ENCODE measurements at places on chromosomes 12 and 14. TPM values are rescaled to one million over a fixed set of nuclear protein-coding genes. Genes with fewer than 3 reads are reported as not detected.

DNA sequence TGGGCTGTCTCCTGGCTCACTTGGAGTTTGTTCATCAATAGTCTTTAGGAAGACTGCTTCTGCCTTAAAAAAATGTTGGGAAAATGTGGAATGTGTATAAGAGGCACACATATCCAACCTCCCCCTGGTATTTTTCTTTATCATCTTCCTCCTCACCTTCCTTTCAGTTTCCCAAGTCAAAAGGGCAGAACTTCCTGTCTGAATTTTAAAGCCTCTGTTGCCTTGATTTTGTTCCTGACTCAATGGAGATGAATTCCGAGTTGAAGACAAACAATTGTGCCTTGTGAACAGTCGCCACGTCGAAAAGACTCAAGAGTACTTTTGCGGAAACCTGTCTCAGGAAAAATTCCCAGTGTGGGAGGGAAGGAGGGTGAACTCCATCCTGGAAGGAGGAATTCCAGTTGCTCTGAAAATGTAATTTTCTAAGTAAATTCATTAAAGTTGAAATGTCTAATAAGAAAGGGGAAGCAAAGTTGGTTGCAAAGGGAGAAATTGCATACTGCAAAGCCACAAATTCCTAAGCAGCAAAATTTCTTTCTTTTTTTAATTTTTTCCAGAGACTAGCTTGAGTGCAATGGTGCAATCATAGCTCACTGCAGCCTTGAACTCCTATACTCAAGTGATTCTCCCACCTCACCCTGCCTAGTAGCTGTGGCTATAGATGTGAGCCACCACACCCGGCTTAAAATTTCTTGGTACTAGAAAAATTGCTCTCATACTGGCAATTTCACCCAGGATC lies 50.2 kb upstream of the ELK3 start:
- H3K4me1 ChIP-seq: peaks cover 23% of the 10 kb centered on the region
- no peaks in the 10 kb centered on the region for H3K36me3 ChIP-seq
- no peaks in the 10 kb centered on the region for H3K27me3 ChIP-seq
- DNase-seq: no peak
- H3K27ac ChIP-seq: peak overlapping the region; percentile 54

SLC39A5 gene
- total RNA-seq: not detected

FUT8 gene
- total RNA-seq: 46.9 TPM

GRCh38 chr14:82070040-82070439 lies 536.4 kb upstream of the SEL1L start:
- no peaks in the 10 kb centered on the region for H3K4me1 ChIP-seq
- no peak overlapping the region for H3K4me3 ChIP-seq
- no peak overlapping the region for H3K27ac ChIP-seq
- no peaks in the 10 kb centered on the region for H3K27me3 ChIP-seq
- no peak for DNase-seq

TIMM9 gene
- total RNA-seq: 38.6 TPM

C3AR1 gene
- total RNA-seq: 2.0 TPM

- H3K4me3 ChIP-seq: no peak overlapping the region
- DNase-seq: no peak
- no peak overlapping the region for H3K27ac ChIP-seq
- H3K4me1 ChIP-seq: peaks cover 7% of the 10 kb centered on the region
Observed at GRCh38 chr14:33904609-33905008, 46.3 kb downstream of the EGLN3 start.

CLEC9A gene
- total RNA-seq: not detected

- peaks cover 10% of the 10 kb centered on the region for H3K4me1 ChIP-seq
- H3K4me3 ChIP-seq: no peak overlapping the region
Observed at GRCh38 chr12:69583203-69583602, 2.1 kb upstream of the CCT2 start.

DNA sequence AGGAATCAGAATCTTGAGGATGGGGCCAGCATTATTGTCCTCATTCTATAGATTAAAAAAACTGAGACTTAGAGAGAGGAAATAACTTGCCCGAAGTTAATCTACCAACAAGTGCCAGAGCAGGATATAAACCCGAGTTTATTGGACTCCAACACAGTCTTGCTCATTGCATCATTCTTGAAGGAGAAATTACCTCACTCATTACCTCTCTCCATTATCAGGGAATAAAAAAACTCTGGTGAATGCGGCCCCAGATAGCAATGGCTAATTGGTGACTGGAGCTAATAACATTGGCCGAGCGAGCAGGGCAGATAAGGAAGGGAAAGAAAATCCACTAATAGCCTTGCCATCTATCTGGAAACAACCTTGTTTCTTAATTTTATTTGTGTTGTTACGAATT lies 24.7 kb upstream of the TMED10 start:
- H3K27me3 ChIP-seq: no peaks in the 10 kb centered on the region
- no peak overlapping the region for H3K4me3 ChIP-seq
- peaks cover 21% of the 10 kb centered on the region for H3K4me1 ChIP-seq
- no peak for DNase-seq

DNA sequence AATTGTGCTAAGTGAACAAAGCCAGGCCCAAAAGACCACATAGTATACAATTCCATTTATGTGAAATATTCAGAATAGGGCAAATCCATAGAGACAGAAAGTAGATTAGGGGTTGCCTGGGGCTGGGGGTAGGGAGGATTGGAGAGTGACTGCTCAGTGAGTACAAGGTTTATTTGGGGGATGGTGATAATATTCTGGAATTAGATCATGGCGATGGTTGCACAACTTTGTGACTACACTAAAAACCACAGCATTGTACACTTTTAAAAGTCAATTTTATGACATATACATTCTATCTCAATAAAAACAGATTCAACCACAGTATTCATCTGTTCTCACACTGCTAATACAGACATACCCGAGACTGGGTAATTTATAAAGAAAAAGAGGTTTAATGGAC lies 68.7 kb upstream of the MAP1LC3B2 start:
- H3K4me3 ChIP-seq: no peak overlapping the region
- H3K27ac ChIP-seq: no peak overlapping the region
- H3K27me3 ChIP-seq: no peaks in the 10 kb centered on the region

DNA sequence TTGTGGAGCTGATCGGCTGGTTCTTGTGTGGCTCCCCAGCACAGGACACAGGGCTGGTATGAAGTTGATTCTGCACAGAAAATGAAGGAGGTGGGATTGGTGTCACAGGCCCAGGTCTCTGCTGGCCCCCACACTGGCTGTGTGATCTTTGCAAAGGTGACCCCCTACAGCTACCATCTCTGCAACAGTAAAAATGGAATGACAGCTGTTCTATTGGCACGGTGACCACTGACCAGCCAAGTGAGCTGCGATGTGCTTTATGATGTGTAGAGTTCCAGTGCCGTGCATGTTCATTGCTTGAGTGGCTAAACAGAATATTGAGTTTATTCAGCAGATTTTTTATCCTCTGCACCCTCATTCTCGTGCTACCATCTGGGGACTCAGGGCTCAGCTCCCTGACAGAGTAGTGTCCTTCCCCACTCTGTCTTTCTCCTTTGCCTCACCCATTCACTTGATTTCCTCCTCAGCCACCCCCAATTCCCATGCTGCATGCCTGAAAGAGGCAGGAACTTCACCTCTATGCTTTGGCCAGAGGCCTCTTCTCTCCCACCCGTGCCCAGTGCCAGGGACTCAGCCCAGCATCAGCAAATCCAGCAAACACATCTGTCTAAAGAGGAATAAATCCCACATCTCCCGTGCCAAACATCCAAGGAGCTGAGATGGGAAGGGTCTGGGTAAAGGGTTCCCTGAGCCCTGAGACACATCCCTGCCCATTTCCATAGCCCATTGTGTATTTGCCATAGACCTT lies 21.2 kb downstream of the C14orf132 start:
- H3K27ac ChIP-seq: no peak overlapping the region
- H3K4me3 ChIP-seq: no peak overlapping the region
- no peaks in the 10 kb centered on the region for H3K36me3 ChIP-seq

USP5 gene
- 78.9 TPM for total RNA-seq

- no peaks in the 10 kb centered on the region for H3K27me3 ChIP-seq
- no peak overlapping the region for H3K4me3 ChIP-seq
- no peak overlapping the region for H3K27ac ChIP-seq
- no peak for DNase-seq
- no peaks in the 10 kb centered on the region for H3K36me3 ChIP-seq
Observed at GRCh38 chr14:60212503-60213371, 36.3 kb upstream of the PPM1A start.

ACACB gene
- 43.3 TPM for total RNA-seq

DNA sequence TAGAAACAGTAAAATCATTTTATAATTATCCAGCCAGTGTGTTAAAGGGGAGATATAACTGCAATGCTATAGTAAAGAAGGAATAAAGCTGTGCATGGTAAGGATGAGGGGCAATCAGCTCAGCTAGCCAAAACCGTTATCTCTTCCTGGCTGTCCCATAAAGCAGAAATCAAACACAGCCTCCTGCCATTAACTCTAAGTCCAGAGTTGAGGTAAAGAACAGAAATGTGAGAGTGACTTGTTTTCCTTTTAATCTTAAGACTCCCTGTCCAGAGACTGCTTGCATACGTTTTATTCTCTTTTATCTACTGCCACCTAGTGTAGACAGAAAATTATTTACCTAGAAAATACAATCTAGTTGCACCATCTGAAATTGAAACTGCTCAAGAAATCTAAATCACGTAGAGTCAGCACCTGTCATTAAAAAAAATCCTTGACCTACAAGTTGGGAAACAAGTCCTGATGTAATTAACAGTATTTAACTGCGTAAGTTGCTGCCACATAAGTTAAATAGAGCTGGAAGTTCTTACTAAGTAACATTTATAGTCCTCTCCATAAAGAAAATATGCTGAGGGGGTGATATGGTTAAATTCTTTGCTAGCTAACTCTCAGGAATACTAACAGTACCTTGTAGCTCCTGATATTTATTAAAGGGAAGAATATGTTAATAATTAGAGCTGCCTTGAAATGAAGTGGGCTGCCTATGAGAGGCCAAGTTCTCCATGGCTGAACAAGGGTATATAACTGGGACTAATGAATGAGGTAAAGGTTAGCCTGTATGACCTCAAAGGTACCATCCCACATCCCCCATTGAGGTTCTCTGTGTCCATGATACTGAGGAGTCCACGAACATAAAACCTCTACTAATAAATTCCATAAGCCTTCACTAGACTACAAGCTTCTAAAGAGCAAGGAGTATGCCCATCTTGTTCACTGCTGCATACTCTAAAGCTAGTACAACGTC lies 62.7 kb downstream of the GALNT4 start:
- H3K27me3 ChIP-seq: no peaks in the 10 kb centered on the region
- DNase-seq: peak; percentile 61
- peaks cover 27% of the 10 kb centered on the region for H3K36me3 ChIP-seq
- H3K4me1 ChIP-seq: peaks cover 30% of the 10 kb centered on the region
- peak overlapping the region; percentile 36 for H3K27ac ChIP-seq

DNA sequence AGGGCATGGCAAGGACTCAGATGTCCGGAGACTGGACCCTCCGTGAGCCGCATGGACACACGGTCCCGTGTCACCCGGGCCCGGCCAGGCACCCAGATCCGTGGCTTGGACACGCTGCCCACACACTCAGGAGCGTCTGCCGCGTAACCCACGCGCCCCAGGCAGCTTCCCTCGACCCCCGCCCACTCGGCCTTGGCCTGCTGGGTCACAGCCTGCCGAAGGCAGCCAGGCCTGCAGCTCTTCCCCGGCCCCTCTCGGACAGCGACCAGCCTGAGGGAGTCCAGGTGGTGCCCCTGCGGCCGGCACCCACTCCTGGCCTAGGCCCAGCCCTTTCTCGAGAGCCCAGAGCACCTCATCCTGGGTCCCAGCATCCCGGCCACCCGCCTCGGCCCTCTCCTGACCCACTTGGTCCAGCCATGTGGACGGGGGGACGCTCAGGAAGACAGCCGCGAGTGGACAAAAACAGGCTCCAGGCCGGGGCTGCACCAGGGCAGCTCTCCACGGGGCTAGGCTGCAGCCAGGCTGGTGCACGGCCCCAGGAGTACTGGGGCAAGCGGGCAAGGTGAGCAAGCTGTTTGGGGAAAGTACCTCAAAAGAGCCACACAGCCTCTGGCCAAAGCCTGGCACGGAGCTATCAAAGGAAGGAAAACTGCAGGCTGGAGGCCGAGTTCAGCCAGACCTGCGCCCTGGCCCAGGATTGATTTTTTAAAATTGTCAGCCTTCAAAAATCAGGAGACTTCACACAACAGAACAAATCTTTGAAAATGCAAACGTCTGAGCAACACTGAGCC lies 6.5 kb downstream of the AKT1 start:
- no peaks in the 10 kb centered on the region for H3K27me3 ChIP-seq
- no peak overlapping the region for H3K4me3 ChIP-seq
- DNase-seq: peak; percentile 4
- H3K4me1 ChIP-seq: peaks cover 53% of the 10 kb centered on the region
- H3K36me3 ChIP-seq: no peaks in the 10 kb centered on the region

Measured in naive thymus-derived CD8-positive, alpha-beta T cell (primary cell).